ENCODE measurements at places on chromosomes 12 and 14.
A peak's percentile ranks its signal among the peaks of the same experiment; 100 is the strongest.

DNA sequence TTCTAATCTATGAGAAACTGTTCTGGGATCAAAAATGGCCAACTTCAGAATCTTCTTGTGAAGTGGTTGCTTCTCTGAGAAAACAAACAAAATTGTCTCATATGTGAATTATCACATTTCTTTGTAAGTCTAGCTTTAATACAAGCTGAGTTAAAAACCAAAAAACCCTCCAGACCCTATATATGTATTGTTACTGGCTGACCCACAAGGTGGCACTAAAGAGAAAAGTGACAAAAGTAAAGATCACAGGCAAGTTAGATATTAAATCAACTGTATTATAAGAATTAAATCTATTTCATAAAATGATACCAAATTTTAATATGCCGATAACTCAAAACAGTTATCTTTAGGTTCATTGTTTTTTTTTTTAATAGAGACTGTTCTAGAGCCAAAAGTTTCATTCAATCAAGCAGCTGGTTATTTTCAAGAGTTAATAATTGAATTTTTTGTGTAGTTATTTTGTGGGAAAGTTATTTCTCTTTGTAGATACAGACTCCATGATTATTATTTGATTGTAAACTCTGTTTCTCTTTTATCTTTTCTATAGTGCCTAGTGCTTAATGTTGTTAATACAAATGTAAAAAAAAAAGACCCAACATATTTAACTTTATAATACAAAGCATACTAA lies 7.5 kb upstream of the TRHDE start:
- no peak for DNase-seq

GRCh38 chr12:72836194-72836593 lies 564.0 kb downstream of the TRHDE start:
- DNase-seq, result no peak

- peak; percentile 50 for DNase-seq
Observed at GRCh38 chr12:14901228-14901562, 15.5 kb upstream of the MGP start.

DNA sequence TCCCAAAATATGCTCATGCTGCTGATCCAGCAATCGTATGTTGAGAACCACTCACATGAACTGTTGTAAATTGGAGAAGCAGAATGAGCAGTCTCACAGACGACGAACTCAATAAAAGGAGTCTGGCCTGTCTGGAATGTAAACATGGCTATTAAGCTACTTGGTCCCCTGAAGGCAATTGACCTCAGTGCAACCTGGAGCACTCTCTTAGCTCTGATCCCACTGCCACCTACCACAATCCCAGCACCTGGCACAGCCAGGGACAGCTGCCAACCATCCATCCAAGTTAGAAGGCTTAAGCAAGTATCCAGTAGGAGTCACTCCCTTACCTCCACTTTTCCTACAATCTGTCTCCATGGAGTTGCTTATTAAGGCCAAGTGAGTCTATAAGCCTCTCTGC lies 406.9 kb upstream of the CLEC14A start:
- DNase-seq, result peak; percentile 67

GRCh38 chr14:98008381-98009113 lies 1211.4 kb downstream of the VRK1 start:
- DNase-seq, result no peak

DNA sequence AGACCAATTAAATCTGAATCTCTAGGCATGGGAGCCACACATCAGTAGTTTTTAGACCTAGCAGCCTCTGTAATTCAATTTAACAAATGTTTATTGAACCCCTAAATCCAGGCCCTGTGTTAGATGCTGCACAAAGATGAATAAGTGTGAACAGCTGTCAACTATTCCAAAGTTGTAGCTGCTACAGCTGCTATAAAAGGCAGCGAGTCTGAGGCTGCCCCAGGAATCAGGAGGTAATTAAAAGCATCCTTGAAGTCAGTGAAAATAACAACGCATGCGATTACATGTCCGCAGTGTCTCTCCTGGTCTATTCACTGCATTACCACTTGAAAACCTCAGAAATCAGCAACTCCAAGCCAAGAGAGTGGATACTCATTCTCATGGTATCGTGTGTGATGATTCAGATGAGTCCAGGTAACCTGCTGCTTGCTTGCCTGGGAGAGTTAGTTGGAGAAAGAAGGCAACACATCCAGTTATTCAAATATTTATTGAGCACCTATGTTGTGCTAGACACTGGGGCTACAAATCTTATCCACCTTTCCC lies 34.9 kb upstream of the DDHD1 start:
- no peak for DNase-seq

- no peak for DNase-seq
Observed at GRCh38 chr14:98944989-98945388, 327.0 kb downstream of the BCL11B start.

DNA sequence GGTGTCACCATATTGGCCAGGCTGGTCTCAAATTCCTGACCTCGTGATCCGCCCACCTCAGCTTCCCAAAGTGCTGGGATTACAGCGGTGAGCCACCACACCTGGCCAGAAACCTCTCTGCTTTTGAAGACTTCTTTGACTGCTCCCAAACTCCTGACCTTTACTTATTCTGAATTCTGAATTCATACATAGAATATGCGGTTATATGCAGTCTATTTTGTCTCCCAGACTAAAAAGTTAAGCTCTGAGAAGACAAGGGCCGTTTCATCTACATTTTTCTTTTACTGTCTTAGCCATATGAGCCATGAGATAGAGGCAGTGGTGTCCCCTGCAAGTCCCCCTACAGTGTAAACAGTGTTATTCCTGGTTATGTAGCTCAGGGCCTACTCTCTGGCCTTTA lies 179.3 kb downstream of the NTF3 start:
- no peak for DNase-seq

GRCh38 chr14:80535171-80535570 lies 323.9 kb upstream of the DIO2 start:
- DNase-seq, result no peak

- DNase-seq, result no peak
Observed at GRCh38 chr14:80764496-80764895, 177.0 kb downstream of the CEP128 start.

DNA sequence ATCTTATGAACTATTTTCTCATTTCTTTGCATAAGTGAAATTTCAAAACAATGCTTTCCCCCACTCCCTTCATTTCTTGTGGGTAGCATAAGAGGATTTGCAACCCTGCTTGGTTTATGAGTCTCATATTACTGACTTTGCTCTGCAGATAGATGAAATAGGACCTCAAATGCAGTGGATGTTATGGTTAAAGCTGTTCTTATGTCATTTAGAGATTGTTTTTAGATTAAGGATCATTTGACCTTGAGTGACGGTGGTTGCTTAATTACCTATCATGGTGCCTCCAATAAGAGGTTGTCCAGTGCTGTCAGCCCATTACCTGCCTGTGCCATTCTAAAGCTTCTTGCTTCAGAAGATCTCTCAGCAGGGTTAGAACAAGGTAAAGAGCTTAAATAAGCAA lies 351.4 kb upstream of the ATP2B1 start:
- DNase-seq, result no peak

DNA sequence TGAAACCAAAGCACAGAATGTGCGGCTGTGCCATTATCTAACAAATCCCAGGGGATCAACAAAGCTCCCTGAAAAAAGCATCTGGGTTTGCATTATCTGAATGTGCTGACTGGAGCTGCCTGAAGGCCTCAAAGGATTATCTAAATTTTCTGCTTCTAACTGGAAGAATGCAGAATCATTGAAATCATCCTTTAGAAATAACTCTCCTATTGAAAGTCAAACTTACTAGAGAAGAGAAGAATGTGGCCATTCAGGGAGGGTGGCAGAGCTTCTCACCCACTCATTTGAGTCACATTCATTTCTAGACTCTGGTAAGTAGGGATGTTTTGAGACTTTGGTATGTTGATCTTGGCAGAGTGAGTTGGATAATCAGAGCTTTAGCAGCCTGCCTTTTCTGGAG lies 220.6 kb upstream of the RGS6 start:
- peak; percentile 30 for DNase-seq

GRCh38 chr14:72535485-72535884 lies 358.4 kb downstream of the DPF3 start:
- DNase-seq, result no peak

DNA sequence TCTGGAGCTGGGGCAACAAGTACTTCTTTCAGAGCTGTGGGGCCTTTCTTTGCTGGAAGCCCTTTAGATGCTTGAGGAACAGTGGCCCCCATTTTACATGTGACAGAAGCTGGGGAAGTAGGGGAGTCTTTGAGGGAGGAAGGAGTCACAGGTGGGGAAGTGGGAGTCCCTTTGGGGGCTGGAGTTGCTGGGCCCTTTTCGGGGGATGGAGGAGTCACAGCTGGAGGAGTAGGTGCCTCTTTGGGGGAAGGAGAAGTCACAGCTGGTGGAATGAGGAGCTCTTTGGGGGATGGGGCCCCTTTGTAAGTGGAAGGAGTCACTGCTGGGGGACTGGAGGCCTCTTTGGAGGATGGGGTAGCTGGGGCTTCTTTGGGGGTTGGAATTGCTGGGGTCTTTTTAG lies 8.6 kb downstream of the NACA start:
- DNase-seq, result no peak

DNA sequence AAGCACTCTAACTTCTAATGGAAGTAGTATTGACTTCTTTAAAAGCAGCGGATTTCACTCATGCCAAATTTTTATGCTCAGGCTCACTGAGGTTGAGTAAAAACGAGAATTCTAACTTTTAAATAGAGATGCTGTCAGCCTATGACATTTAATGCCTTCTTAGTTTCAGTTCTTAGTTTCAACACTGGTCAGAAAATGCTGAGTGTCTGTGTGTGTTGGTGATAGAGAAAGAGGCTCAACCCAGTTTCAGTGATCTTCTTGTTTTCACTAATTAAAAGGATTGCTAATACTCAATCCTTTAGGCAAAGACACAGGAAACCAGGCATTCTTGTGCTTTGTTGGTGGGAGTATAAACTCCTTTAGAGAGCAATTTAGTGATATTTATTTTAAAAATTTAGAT lies 31.0 kb downstream of the PEBP1 start:
- no peak for DNase-seq

DNA sequence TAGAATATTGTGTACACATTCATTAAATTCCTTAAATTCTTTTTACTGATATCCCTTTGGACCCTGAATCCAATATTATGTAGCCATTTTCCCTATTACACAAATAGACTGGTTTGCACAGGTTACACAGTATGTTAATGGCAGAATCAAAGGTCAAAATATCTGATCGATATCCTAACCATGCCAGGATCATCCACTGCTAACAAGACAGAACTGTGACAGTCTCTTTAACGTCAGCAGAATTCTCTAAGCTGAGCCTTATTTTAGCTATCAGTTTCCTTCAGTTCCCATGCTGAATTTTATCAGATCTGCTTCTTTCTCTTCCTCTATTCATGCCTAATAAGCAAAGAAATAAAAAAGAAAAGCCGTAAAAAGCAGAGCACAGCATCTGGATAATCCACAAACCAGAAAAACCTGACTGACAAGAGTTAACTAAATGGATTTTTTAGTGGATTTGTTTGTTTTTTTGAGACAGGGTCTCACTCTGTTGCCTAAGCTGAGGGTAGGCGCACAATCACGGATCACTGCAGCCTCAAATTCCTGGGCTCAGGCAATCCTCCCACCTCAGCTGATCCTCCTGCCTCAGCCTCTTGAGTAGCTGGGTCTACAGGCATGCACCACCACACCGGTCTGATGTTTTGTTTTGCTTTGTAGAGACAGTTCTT lies 130.4 kb downstream of the PAWR start:
- peak; percentile 50 for DNase-seq

Data from ELF-1 (cell line).